DMS 273 treated with DMSO at 0.1 percent for 48 hours (cell line): ENCODE measurements at places on chromosomes 2 and 18.
A peak's percentile ranks its signal among the peaks of the same experiment; 100 is the strongest.

DNA sequence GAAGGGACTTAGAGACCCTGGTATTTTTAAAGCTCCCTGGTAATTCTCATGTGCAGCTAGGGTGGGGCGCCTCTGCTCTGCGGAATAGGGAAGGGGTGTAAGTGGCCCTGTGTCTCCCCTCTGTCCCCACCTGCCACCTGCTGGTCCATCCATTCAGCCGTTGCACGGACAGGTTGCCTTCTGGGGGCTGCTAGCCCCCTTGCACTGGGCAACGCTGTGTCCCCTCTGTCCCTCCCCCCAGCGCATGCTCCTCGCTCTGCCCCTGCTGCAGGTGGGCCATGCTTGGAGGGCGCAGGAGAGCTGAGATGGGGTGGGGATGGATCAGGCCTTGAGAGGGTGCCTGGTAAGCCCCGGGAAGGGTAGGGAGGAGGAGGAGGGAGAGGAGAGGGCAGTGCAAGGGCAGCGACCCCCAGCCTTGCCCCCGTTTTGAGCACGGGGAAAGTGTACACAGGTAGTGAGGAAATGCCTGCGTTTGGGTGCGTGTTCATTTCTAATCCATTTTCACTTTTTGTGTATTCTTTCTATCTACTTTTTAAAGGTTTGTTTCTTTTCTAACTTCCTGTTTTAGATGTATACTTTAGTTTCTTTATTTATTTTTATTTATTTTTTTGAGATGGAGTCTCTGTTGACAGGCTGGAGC, 23.9 kb downstream of the RRM2 start:
- DNase-seq, result no peak

- DNase-seq, result no peak
These were observed 53.1 kb downstream of the OLA1 start for GRCh38 chr2:174195253-174195652.

DNA sequence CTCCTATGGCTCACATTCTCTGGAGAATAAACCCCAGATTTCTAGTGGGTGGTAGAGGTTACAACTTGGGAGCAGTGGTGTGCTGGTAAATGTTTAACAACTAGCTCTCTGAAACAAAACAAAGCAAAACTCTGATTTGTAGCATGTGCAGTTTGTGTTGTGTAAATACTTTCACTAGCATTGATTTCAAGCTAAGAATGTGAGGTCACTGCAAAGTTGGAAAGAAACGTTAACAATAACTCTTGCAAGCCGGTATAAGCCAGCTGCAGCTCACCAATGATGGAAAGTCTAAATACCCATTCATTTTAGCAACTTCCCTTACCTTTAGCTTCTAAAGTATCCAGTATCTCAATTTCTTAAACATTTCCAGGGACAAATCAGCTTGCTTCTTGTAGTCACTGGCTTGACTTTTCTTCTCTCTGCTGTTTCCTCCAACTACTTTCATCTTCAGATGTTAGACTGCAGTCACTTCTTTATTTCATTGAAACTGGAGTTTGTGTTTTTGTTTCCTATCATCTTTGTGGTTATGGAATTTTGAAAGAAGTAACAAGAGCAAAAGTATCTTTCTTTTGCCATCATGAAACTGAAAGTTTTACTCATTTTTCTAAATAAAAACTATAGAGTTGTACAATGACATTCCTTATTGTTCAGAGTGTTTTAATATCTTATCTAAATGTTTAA, 140.2 kb downstream of the PLCL1 start:
- DNase-seq, result no peak

DNA sequence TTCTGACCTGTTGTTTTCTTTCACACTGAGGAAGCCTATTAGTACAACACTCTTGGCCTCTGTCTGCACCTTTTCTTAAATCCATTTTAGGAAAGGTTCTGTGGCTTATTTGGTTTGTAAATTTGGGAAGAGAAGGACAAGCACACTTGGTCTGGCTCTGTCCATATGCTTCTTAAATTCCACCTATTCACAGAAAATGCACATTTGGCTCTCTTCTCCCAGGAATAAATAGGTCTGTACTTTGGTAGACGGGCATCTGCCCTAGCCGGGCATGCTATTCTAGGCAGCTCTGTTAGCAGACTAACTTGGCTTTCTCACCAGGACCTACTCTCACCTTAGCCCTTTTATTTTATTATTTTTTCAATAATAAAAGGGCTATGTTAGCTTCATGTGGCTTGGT, 1211.8 kb upstream of the SLC39A10 start:
- DNase-seq, result no peak

GRCh38 chr2:52465287-52465686, 1302.3 kb upstream of the CHAC2 start:
- no peak for DNase-seq

GRCh38 chr2:134508391-134508790, 210.4 kb downstream of the TMEM163 start:
- DNase-seq, result peak; percentile 22

DNA sequence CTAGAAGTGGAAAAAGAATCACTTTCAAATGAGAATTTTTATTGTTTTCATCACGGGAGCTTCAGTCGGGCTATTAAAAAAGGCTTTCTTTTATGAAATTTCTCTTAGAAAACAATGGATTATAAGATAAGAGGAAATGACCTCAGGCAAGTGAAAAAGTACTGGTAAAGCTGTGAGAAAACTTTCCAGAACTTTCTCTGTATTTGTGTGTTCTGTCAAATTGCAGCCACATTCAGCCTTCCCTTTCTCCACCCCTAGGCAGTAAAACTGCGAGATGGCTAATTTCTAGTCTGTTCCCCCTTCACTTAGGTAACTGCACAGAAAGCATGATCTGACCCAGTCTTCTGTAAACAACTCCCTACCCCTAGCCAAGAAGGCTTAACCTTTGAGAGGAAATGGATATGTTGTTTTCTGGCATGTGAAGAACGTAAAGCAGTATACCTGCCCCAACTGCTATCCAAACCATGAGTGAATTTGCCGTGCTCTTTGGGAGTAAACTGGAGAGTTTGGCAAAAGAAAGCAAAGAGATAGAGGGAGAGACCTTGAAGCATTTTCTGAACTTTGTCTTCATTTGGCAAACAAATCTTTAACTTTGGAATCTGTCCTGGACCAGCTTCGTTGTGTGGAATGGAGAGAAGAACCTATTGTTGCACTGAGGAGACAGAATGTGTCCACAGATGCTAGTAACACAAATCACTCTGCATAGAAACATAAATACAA, 105.4 kb downstream of the ETAA1 start:
- DNase-seq, result no peak

DNA sequence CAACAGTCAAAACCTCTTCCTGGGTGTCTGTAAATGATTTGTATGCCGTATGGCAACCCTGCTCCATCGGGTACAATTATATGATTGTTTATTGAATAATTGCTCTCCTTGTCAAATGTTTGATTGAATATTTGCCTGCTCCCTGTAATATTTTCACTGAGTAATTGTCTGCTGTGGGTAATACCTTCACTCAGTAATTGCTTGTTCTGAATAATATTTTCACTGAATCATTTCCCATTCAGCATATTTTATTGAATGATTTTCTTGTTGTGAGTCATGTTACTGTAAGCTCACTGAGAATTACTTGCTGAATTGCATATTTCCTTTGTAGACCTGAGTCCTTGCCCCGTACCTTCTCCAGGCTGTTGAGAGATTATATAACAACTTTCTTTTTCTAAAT, 535.2 kb downstream of the METTL4 start:
- DNase-seq, result no peak

DNA sequence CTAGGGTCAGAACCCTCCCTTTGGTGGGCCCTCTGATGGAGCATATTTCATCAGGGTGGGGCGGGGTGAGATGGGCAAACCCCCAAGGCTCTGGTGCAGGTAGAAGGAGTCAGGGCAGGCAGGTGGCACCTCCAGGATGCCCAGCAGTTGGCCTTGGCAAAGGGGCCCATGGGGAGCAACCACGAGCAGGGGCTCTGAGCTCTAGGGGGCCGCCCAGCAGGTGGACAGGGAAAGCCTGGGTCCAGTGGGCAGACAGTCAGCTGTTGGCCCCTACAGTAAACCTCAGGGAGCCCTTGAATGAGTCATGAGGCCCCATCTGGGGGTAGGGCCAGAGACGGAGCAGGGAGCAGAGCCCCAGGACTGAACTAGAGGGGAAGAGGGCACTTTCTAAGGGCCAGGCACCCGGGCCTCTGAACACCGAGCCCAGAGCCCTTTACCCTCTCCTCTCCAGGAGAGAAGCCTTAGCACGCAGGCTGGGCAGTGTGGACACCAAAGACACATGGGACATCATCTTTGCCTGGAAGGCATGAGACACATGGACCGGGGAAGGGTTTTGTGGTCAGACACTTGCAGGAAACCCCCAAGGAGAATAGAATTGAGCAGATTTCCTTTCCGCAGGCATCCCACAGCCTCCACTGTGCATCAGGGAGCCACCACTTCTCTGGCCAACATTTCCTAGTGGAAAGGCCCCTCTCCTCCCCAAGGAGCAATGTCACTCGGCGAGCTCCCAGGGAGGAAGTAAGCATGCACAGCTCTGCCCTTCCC, 257.3 kb downstream of the GLI2 start:
- DNase-seq, result no peak

DNA sequence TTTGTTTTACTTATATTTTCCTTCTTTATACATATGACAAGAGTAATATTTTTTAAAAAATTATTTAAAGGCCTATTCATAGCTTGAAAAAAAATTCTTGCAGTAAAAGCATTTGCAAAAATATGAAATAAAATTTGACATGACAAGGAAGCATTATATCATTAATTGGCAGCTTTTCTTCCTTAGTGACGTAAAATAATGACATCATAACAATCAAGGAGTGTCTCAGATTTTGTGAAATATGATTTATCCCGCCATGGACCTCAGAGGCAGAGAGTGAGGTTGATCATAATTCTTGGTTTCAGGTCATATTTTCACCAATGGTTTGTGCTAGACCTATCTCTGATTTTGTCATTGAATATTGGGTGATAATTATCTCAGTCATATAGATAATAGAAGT, 176.0 kb downstream of the MIB1 start:
- DNase-seq, result no peak

- no peak for DNase-seq
These were observed 105.4 kb upstream of the SCN1A start for GRCh38 chr2:166233244-166233643.

DNA sequence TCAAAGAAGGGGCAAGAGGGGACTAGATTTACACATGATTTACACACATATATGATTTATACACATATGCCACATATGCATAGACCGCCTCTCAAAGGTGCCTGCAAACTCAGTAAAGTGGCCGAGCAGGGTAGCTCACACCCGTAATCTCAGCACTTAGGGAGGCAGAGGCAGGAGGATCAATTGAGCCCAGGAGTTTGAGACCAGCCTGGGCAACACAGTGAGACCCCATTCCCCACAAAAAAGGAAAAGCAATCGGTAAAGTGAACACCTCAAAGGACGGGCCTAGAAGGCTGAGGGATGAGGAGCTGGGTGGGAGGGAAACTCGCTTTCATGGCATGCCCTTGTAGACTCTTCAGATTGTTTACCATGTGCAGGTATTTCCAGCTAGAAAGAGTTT, 5.1 kb downstream of the ANKRD39 start:
- no peak for DNase-seq

- no peak for DNase-seq
These were observed 423.9 kb downstream of the CMPK2 start for GRCh38 chr2:6441800-6442199.

DNA sequence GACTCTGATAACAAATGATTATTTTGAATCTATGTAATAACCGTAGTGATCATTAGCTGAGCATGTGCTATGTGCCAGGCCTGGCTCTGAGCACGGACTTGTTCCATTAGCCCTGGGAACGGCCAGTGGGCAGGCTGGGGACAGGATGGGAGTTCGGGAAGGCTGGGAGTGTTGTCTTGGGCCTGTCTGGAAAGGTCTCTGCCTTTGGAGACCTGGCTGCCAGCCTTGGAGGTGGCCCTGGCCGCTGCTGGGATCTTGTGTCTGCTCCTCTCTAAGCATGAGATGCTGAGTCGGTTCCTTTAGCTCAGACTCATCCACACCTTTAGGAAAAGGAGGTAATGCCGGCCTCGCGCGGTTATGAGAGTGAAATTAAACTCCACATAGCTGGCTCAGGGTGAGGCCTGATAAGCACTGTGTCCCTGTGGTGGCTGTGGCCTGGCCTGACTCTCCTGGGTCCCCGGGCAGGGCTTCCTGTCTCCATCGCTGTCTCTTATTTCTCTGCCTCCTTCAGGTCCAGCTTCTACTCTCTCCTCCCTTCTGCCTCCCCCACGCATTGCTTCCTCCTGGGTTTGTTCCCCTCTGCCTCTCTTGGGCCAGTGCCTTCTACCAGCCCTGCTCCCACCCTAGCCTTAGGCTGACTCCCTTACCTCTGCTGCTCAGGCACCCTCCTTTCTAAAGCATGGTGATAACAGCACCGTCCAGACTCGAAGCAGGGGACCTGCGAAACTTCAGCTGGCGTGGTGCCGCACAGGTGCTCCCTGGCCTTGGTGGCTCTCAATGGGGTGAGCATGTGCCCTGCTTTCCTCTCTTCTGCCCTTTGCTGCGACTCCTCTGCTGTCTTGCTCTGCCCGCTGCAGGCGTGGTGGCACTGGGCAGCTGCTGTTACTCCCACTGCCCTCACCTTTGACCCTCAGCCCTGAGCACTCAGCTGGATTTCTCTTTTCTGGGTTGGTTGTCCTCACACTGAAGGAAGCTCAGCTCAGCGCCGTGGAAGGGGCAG, 41.8 kb downstream of the NCK2 start:
- DNase-seq, result no peak

GRCh38 chr18:55522011-55522410, 66.0 kb downstream of the TCF4 start:
- no peak for DNase-seq

DNA sequence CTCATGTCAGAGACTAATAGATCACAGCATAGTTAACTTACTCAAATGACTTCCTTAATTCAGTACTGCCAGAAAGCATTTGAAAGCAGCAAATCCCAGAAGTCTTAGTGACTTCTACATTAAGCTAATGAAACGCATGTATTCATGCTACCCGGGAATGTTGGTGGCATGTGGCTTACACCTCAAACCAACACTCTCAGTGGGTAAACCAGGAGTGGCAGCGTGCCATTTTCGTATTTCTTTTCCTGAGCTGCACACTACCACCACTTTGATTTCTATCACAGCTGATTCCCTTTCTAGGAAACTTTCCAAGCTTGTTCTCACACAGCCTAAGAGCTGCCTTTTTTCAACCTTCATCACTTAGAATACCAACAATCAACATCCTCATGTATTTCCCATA, 646.6 kb downstream of the NRXN1 start:
- no peak for DNase-seq

DNA sequence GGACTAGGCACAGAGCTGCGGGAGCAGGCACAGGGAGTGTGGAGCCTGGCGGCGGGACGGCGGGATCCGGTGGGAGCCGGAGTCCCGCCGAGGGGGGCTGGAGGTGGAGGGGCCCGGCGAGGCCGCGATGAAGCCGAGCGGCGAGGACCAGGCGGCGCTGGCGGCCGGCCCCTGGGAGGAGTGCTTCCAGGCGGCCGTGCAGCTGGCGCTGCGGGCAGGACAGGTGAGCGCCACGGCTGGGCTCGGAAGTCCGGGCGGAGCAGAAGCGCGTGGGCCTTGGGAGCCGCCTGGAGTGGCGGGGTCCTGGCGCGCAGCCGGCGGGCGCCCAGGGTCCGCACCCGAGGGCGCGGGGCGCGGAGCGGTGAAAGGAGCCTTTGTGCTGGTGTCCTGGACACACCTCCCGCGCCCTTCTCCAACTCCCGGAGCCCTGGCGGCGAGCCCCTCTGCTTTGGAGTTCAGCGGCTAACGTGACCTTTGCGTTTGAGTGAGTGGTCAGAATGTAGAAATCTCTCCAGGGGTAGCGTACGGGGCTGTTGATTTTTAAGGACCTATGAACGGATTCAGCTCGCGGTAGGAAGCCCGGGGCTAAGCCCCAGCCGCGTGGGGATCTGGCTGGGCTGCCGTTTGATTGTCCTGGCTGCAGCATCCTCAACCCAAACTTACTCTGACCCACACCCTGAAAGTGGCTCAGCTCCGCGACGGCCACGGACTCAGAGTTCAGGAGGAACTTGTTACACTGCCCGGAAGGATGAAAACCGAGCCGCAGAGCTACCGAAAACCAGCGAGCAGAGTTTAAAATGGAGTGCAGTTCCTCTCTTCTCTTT, 448 bp downstream of the IMPA2 start:
- DNase-seq, result no peak
